ENCODE measurements at places on chromosomes 2 and 18. TPM values are rescaled to one million over a fixed set of nuclear protein-coding genes. Genes with fewer than 3 reads are reported as not detected.

SLC19A3 gene
- total RNA-seq = not detected

DNA sequence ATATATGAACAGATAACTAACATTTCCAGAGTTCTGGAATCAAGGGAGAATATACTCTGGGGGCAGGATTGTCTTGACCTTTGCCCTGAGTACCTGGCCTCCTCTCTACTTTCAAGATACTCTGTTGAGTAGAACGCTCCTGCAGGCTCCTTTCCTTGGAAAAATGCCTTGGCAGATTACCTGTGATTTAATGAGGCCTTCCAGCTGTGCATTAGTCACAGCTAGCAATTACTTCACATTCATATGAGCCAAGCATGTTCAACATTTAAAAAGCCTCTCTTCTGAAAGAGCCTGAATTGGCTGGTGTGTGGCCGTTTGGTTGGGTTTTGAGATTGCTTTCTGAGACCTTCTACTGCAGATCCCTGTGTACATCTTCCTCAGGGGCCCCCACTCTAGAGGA lies 142.2 kb downstream of the PLCL1 start:
- H3K4me3 ChIP-seq = no peak overlapping the region
- H3K27ac ChIP-seq = no peak overlapping the region
- H3K36me3 ChIP-seq = no peaks in the 10 kb centered on the region
- no peak for DNase-seq

- H3K36me3 ChIP-seq = no peaks in the 10 kb centered on the region
- H3K4me3 ChIP-seq = no peak overlapping the region
- H3K27me3 ChIP-seq = no peaks in the 10 kb centered on the region
- DNase-seq = no peak
- no peak overlapping the region for H3K27ac ChIP-seq
Measured at GRCh38 chr2:155218292-155218924, 519.9 kb downstream of the KCNJ3 start.

LYPD6B gene
- not detected for total RNA-seq

- no peak overlapping the region for H3K4me3 ChIP-seq
- H3K36me3 ChIP-seq = no peaks in the 10 kb centered on the region
- peak; percentile 22 for DNase-seq
- no peak overlapping the region for H3K27ac ChIP-seq
- H3K4me1 ChIP-seq = peaks cover 4% of the 10 kb centered on the region
Measured at GRCh38 chr2:70934981-70935380, 719 bp upstream of the ATP6V1B1 start.
